ENCODE measurements at places on chromosomes 5 and 9.

GRCh38 chr5:38184627-38185026 is 73.7 kb upstream of the EGFLAM start:
- no peak overlapping the region for H3K27ac ChIP-seq
- H3K36me3 ChIP-seq, result no peaks in the 10 kb centered on the region
- H3K4me1 ChIP-seq, result peaks cover 3% of the 10 kb centered on the region
- no peaks in the 10 kb centered on the region for H3K27me3 ChIP-seq
- H3K4me3 ChIP-seq, result no peak overlapping the region
- no peak for DNase-seq

DNA sequence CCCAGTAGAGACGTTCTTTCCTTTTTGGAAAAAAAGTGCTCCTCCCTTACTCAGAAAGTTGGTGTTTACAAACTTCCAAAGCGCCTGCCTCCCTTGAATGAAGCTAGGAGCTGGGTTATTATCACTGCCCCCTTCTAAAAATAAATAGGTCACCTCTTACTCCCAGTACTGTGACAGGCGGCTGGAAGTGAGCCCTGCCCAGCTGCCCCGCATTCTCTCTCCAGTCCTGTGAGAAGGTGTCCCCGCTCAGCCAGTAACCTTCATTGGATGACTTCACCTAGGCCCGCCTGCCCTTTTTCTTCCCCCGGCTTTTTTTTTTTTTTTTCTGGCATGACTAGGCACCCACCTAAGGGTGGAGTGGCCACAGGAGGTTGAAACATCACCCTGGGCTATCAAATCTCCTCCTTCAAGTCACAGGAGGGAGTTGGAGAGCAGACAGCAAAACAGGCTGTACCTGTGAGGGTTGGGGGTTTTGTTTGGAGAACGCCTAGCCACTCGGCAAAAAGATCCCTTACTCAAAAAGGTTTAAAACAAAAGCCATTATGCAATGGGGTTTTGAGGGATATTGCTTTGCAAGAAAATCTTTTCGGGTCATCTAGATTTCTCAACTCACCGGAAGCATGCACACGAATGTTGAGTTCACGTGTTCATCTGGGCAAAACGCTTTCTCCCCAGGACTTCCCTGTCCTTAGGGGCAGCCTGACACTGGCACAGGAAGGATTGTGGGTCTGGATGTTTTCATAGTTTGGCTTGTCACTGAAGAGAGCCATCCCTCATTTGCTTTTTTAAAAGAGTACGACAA is 43.3 kb upstream of the ZNF622 start:
- H3K27ac ChIP-seq, result peak overlapping the region; percentile 39
- peaks cover 13% of the 10 kb centered on the region for H3K4me1 ChIP-seq
- DNase-seq, result peak; percentile 62
- no peak overlapping the region for H3K4me3 ChIP-seq
- no peaks in the 10 kb centered on the region for H3K36me3 ChIP-seq

GRCh38 chr9:758146-758545 is 83.4 kb upstream of the DMRT1 start:
- no peak overlapping the region for H3K27ac ChIP-seq
- no peak overlapping the region for H3K4me3 ChIP-seq
- no peaks in the 10 kb centered on the region for H3K4me1 ChIP-seq
- no peaks in the 10 kb centered on the region for H3K36me3 ChIP-seq
- DNase-seq, result no peak

DNA sequence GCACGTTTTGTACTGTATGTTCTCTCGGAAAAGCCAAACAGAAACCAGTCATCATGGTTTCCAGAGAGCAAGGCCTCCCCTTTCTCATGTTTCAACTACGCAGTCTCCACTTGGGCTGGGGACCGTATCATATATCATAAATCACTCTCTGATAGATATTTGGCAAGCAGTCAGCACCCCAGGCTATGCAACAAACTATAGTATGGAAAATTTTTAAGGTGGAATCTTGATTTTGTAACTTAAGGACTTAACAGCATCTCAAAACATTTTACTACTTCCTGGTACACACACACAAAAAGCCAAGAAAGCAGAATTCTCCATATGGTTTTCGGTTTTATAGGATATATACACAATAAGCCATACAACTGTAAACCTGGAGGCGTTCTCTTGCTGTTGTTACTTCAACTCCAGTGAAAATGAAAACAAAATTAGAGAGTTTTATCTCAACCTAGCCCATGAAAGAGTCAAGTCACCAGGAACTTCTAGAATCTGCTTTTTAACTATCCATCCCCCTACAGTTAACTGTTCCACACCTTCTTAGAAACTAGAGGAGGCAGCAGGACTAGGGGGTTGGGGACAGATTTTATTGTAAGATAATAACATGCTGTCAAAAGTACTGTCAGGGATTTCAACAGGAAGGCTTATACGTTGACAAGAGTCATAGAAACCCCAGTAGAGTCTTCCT is 283.4 kb downstream of the NFIB start:
- H3K27ac ChIP-seq, result no peak overlapping the region
- peaks cover 20% of the 10 kb centered on the region for H3K4me1 ChIP-seq
- H3K27me3 ChIP-seq, result no peaks in the 10 kb centered on the region

DNA sequence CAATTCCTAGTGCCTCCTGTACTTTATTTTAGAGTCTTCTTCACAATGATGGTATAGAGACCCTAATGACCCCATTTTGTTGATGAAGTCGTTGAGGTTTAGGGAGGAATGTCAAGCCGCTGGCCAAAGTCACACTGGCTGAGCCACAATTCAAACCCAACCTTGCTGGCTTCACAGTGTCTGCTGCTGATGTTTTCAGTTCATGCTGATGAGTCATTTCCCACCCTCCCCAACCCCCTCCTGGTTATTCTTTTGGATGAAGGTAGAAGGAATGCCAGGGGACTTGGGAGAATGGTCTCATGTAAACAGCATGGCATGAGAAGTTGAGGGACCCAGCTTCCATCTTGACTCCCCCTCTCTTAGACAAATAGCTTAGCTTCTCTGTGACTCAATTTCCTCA is 68.6 kb downstream of the TMEM252 start:
- H3K36me3 ChIP-seq, result no peaks in the 10 kb centered on the region
- H3K4me1 ChIP-seq, result no peaks in the 10 kb centered on the region
- H3K27me3 ChIP-seq, result peaks cover 2% of the 10 kb centered on the region
- no peak for DNase-seq

DNA sequence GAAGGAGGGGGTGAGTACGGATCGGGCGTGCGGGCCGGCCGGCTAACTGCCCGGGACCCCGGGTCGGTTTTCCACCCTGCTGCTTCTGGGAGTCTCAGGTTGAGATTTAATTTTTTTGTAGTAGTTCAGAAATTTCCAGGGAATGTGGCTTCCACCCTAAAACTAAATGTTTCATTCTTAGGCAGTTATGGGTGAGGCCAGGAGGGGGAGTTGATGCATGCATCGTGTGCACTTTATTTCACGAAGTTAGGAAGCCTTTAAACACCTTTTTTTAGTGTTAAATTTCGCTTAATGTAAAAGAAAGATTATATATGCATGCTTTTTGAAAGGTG is 905 bp downstream of the CDK9 start:
- H3K4me1 ChIP-seq, result peaks cover 11% of the 10 kb centered on the region
- peak overlapping the region; percentile 96 for H3K27ac ChIP-seq
- peaks cover 49% of the 10 kb centered on the region for H3K36me3 ChIP-seq
- H3K27me3 ChIP-seq, result no peaks in the 10 kb centered on the region

- no peak overlapping the region for H3K4me3 ChIP-seq
- DNase-seq, result no peak
- peaks cover 20% of the 10 kb centered on the region for H3K4me1 ChIP-seq
Measured at GRCh38 chr5:117434254-117434653, 859.6 kb upstream of the SEMA6A start.

GRCh38 chr9:127279717-127280285 is 15.2 kb downstream of the GARNL3 start:
- no peaks in the 10 kb centered on the region for H3K36me3 ChIP-seq
- H3K4me3 ChIP-seq, result no peak overlapping the region
- H3K27me3 ChIP-seq, result no peaks in the 10 kb centered on the region
- H3K27ac ChIP-seq, result no peak overlapping the region

DNA sequence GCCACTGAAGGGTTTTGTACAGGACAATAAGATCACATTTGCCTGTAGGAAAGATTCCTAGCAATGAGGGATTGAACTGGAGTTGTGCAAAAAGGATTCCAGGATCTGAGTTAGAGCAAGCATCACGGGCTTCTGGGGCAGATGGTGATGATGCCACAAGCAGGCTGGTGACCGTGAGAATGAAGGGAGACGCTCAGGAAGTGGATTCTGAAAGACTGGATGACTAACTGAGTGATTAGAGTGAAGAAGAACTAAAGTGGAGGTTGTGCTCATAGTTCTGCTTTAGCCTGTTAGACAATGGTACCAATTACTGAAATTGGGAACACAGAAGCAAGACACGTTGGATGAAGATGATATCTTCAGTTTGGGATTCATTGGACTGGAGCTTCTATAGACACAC is 168.2 kb downstream of the CD180 start:
- DNase-seq, result no peak
- H3K4me1 ChIP-seq, result no peaks in the 10 kb centered on the region
- H3K36me3 ChIP-seq, result no peaks in the 10 kb centered on the region
- no peak overlapping the region for H3K27ac ChIP-seq
- H3K27me3 ChIP-seq, result no peaks in the 10 kb centered on the region

DNA sequence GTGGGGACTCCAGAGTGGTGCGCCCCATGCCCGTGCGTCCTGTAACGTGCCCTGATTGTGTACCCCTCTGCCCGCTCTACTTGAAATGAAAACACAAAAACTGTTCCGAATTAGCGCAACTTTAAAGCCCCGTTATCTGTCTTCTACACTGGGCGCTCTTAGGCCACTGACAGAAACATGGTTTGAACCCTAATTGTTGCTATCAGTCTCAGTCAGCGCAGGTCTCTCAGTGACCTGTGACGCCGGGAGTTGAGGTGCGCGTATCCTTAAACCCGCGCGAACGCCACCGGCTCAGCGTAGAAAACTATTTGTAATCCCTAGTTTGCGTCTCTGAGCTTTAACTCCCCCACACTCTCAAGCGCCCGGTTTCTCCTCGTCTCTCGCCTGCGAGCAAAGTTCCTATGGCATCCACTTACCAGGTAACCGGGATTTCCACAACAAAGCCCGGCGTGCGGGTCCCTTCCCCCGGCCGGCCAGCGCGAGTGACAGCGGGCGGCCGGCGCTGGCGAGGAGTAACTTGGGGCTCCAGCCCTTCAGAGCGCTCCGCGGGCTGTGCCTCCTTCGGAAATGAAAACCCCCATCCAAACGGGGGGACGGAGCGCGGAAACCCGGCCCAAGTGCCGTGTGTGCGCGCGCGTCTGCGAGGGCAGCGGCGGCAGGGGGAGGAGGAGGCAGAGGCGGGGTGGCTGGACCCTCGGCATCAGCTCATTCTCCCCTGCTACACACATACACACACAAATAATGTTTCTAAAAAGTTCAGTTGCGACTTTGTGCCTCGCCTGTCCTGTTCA is 668 bp downstream of the GLIS3 start:
- H3K27ac ChIP-seq, result no peak overlapping the region
- peak; percentile 72 for DNase-seq
- peaks cover 68% of the 10 kb centered on the region for H3K27me3 ChIP-seq
- H3K4me3 ChIP-seq, result peak overlapping the region; percentile 85
- peaks cover 4% of the 10 kb centered on the region for H3K4me1 ChIP-seq

GRCh38 chr9:98146101-98146991 is 27.3 kb upstream of the TRIM14 start:
- no peaks in the 10 kb centered on the region for H3K27me3 ChIP-seq
- H3K4me1 ChIP-seq, result no peaks in the 10 kb centered on the region
- H3K4me3 ChIP-seq, result no peak overlapping the region
- no peak for DNase-seq

DNA sequence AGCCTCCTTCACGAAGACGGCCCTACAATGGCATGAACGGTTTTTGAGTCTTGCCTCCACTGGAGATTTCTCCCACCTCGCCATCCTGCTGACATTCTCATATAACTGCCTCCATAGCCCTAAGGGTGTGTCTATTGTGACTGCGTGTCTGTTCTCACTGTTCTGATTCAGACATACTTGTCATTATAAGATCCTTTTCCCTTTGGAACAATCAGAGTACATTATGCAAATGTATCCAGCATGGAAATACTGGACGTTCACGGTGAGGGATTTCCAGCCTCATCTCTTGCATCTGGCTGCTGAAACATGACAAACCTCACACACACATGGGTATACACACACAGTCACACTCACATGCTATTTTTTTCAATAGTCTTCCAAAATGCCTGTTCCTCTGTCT is 402.1 kb downstream of the DIRAS2 start:
- no peak for DNase-seq
- no peaks in the 10 kb centered on the region for H3K4me1 ChIP-seq
- H3K27me3 ChIP-seq, result no peaks in the 10 kb centered on the region

- H3K4me1 ChIP-seq, result no peaks in the 10 kb centered on the region
- DNase-seq, result peak; percentile 41
Measured at GRCh38 chr9:2469681-2470221, 151.8 kb upstream of the VLDLR start.

All from GM23338 (cell line).